ENCODE measurements at places on chromosomes 4 and X.

DNA sequence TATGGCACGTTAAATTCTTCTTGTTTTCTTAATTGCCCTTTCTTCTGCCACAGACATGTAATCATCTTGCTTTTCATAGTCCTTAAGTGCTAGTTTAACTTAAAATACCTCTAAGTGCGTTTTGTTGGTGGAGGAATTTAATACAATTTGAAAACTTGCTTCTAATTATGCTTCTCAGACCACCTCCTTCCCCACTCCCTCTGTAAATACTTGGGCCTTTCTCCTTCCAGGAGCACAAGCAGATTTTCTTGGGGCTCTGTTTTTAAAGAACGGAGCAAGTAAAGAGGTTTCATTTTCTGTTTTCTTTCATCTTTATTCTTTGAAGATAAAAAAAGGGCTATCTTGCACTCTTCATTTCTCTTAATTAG is 559 bp upstream of the PCDH18 start:
- DNase-seq = no peak

- no peak for DNase-seq
Measured at GRCh38 chrX:148337873-148338272, 162.5 kb upstream of the AFF2 start.

DNA sequence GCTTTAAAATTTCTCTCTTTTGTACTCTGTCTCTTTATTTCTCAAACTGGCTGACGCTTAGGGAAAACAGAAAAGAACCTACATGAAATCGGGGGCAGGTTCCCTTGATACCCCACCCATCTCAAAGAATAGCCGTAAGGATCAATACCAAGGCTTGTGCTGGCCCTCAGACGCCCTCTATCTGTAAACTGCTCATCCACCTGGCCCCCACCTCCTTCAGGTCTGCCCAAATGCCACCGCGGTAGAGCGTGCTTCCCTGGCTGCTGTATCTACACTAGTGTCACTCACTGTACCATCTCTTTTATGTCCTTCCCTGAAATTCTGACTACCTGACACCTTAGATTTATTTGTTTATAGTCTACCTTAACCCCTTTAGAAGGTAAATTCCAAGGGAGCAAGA is 62.8 kb downstream of the SMIM20 start:
- no peak for DNase-seq

DNA sequence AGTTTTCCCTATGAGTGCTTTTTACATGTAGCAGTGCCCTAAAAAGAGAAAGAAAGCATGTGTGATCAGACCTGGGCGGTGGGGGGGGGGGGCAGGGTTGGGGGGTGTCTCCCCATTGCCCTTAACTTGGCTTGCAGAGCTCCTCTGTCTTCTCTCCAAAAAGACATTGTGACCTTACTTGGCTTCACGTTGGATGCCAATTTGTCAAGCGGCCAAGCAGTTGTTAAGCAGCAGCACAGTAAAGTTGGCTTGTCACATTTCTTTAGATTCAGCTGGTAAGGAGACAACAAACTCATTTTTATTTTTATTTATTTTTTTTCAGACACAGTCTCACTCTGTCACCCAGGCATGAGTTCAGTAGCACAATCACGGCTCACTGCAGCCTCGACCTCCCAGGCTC is 57.3 kb upstream of the ZNF157 start:
- DNase-seq = no peak

DNA sequence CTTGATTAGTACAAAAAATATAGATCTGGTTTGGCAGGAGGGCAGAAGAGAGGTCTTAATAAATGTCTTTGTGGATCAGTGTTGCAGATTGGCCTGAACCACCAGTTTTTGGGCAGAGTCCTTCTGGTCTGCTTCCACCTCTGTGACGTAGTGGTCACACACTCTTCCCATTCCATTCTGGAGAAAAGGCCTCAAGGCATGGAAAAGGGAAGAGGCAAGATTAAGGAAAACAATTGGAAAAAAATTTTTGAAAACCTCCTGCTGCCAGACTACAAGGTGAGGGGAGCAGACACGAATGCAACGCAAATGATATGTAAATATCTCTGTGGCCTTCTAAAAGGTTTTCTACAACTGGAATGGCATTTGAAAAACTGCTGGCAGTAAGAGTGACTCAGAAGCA is 24.3 kb upstream of the FAM47C start:
- no peak for DNase-seq

DNA sequence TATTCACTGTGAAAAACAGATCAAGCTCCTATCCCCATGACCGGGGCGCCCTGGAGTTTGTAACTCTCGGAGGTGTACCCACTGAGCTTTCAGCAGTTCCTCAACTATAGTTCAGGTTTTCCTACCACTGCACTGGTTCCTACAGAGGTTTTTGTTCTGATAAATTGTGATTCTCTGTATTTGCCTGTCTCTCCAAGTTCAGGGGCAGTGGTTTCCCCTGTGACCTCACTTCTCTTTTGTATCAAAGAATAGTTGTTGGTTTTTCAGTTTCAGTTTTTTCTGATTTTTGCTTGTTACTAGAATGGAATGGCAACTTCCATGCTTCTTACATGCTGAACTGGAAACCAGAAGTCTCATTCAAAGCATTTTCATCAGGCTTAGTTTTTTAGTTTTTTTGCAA is 56.8 kb upstream of the PLS3 start:
- no peak for DNase-seq

- no peak for DNase-seq
Measured at GRCh38 chr4:11073621-11074051, 355.1 kb downstream of the HS3ST1 start.
